ENCODE measurements at places on chromosomes 1 and 21. TPM values are rescaled to one million over a fixed set of nuclear protein-coding genes. Genes with fewer than 3 reads are reported as not detected.

Gene CYYR1
- not detected for total RNA-seq

Gene HFM1
- not detected for total RNA-seq

Gene C4BPA
- not detected for total RNA-seq

DNA sequence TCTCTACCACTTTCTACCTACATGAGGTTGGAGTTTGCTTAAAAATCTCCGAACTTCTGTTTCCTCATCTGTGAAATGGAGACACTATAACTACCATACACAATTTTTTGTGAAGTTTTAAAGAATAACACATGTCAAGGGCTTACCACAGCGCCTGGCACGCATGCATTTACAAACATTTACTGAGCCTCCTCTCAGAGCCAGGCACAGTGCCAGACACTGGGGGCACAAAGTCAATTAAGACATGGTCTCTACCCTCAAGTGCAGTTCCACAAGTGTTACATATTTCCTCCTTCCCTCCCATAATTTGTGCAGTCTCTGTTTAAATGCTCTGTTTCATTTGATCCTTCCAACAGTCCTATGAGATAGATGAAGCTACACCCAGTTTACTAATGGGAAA lies 356.4 kb upstream of the ESRRG start:
- H3K4me1 ChIP-seq = no peaks in the 10 kb centered on the region
- DNase-seq = no peak
- H3K4me3 ChIP-seq = no peak overlapping the region
- H3K36me3 ChIP-seq = no peaks in the 10 kb centered on the region
- no peak overlapping the region for H3K27ac ChIP-seq

DNA sequence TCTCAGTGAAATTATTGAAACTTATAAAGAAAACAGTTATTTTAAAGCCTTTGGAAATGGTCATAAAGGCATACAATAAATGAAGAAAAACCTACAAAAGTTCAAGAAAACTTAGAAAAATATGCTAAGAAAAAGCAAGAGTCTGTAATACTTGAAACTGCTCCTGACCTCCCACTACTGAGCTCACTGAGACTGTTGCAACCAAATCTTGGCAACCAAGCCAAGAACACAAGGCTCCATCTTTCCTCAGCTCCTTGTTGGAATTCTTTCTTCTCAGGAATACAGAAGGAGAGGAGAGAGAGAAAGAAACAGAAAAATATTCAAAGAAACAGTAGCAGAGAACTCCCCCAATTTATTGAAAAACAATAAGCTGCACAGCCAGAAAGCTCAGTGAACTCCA lies 160.5 kb downstream of the RASAL2 start:
- DNase-seq = no peak
- H3K27ac ChIP-seq = no peak overlapping the region
- H3K4me1 ChIP-seq = no peaks in the 10 kb centered on the region
- H3K4me3 ChIP-seq = no peak overlapping the region
- H3K36me3 ChIP-seq = no peaks in the 10 kb centered on the region

DNA sequence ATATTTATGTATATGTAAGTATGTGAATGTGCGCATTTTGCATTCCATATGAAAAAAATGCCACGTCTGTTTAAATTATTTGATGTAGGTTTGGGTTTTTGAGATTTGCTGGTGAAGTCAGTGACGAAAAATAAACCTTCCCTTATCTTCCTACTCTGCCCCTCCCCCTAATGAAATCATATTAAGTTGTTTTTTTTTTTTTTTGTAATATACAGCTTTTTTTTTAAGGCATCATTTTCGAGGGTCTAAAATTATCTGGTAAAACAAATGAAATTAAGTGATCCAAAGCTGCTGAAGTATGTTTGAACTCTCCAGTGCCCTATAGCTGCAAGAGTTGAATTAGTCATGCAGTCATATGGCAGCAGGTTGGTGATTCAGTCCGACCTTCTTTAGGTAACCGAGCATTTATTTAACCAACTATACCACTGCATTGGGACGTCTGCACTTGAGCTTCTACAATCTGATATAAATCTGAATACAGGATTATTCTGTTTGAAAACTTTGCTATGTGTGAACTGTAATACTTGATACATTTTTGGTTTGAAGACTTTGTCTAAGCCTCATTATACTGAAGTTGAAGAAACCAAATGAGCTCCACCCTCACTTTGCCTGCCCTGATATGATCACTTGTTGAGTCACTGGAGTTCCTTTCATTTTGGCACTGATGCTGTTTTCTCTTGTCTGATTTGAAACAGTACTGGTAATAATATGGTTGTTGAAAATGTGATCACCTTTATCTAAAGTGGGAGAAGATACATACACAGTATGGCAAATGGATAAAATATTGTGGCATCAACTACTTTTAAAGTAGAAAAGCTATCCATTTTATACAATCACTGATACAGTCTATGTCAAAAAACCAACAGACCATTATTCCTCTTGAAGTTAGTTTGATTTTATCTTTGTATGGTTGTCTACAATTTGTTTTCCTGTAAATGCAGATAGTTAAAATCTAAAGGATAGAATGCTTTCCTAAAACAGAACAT lies 11.7 kb downstream of the PDIK1L start:
- H3K4me1 ChIP-seq = peaks cover 55% of the 10 kb centered on the region
- H3K27ac ChIP-seq = peak overlapping the region; percentile 32
- peak overlapping the region; percentile 7 for H3K4me3 ChIP-seq
- no peaks in the 10 kb centered on the region for H3K27me3 ChIP-seq

GRCh38 chr21:23245255-23245654 lies 2247.0 kb downstream of the NCAM2 start:
- H3K36me3 ChIP-seq = no peaks in the 10 kb centered on the region
- no peak for DNase-seq
- H3K27me3 ChIP-seq = no peaks in the 10 kb centered on the region
- H3K4me1 ChIP-seq = no peaks in the 10 kb centered on the region

DNA sequence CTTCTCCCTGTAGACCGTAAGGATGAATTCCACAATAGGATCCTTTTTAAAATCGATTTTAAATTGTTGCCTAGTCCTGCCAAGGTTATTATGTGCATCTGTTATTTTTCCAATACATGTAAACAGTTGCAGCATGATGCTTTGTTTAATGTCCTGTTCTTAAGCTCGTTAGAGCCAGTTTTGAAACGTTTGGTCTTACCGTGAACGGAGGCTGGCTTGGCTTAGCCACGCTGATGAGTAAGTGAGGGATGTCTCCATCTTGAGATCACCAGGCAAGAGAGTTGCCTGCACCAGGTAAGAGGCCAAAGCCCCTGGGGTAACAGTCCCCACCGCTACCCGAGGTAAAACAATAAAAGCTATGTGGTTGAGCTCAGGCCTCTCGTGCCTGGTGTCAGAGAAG lies 17.3 kb downstream of the CSTB start:
- no peak for DNase-seq
- H3K27me3 ChIP-seq = no peaks in the 10 kb centered on the region
- peaks cover 2% of the 10 kb centered on the region for H3K36me3 ChIP-seq
- peaks cover 2% of the 10 kb centered on the region for H3K4me1 ChIP-seq
- no peak overlapping the region for H3K27ac ChIP-seq

DNA sequence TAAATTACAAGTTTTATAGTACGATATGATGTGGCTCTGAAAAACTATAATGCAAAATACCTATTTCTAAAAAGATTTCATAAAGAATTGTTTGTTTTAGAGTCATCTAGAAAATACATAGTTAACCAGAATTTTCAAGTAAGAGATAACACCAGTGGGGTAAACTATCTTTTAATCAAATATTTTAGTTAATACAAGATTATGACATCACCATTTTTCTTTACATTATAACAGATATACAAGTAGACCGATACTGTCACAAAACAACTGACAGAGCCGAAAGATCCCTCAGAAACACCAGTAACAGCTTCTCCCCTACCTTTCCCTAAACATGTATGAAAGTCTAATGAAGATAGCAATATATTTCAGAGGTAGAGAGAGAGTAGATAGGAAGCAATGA lies 54.2 kb downstream of the EPS15 start:
- peaks cover 30% of the 10 kb centered on the region for H3K36me3 ChIP-seq
- no peaks in the 10 kb centered on the region for H3K27me3 ChIP-seq
- DNase-seq = no peak
- no peak overlapping the region for H3K4me3 ChIP-seq

- DNase-seq = no peak
- no peak overlapping the region for H3K27ac ChIP-seq
- H3K4me1 ChIP-seq = peaks cover 70% of the 10 kb centered on the region
- peaks cover 38% of the 10 kb centered on the region for H3K36me3 ChIP-seq
- no peaks in the 10 kb centered on the region for H3K27me3 ChIP-seq
Observed at GRCh38 chr1:11738783-11739182, 2.8 kb downstream of the AGTRAP start.

DNA sequence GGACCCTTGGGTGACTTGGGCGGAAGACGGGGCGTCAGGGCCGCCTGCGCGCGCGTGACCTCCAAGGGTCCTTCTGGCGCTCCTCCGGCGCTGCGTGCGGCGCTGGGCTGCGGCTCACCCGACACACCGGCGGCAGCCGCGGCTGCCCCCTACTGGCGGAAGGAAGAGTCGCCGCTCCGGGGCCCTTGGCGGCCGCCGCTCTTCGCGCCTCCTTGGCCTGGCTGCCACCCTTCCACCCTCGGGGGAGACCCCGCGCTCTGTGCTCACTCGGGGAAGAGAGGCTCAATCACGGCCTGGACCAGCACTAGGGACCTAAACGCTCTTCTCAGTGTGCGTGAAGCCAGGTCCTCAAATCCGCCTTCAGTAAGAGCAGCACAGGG lies 89.7 kb downstream of the DMRTA2 start:
- H3K27ac ChIP-seq = no peak overlapping the region
- no peaks in the 10 kb centered on the region for H3K4me1 ChIP-seq
- H3K36me3 ChIP-seq = no peaks in the 10 kb centered on the region
- DNase-seq = peak; percentile 73

DNA sequence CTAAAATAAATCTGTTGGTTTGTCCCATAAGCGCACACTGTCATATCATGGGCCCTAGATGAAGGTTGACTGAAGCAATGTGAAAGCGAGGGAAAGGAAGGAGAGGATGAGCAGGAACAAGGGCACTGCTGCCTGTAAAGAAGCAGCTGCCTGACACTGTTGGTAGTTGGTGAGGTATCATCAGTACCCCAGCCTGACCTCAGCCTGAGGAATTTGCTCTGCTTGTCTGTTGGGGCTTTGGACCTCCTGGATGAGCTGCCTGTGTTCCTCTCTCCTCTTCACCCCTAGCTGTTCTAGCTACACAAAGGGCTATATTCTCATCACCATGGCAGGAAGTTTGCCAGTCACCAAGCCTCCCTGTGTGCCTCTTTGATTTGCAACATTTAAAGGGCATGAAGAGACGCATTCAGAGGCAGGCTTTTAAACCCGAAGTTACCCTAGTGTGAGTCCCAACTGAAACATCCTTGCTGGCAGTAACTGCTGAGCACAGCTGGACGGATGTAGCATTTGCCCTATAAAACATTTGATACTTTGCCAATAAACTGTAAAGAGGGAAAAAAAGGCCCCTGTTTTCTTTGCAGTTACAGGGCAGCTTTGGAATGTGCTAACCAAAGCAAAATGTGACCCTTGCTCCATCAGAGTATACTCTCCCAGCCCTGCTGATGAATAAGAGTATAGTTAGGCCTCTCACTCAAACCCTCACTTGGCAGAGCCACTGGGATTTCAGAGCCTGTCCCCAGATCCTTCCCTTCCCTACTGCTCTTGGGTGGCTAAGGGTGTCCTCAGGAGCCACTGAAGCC lies 22.2 kb upstream of the SPATA6 start:
- no peaks in the 10 kb centered on the region for H3K27me3 ChIP-seq
- H3K36me3 ChIP-seq = no peaks in the 10 kb centered on the region
- H3K4me1 ChIP-seq = peaks cover 4% of the 10 kb centered on the region
- no peak overlapping the region for H3K27ac ChIP-seq

- peaks cover 3% of the 10 kb centered on the region for H3K4me1 ChIP-seq
- peaks cover 5% of the 10 kb centered on the region for H3K27me3 ChIP-seq
- no peak overlapping the region for H3K27ac ChIP-seq
- no peaks in the 10 kb centered on the region for H3K36me3 ChIP-seq
- no peak for DNase-seq
- no peak overlapping the region for H3K4me3 ChIP-seq
Observed at GRCh38 chr1:203915811-203916210, 54.4 kb downstream of the SNRPE start.

DNA sequence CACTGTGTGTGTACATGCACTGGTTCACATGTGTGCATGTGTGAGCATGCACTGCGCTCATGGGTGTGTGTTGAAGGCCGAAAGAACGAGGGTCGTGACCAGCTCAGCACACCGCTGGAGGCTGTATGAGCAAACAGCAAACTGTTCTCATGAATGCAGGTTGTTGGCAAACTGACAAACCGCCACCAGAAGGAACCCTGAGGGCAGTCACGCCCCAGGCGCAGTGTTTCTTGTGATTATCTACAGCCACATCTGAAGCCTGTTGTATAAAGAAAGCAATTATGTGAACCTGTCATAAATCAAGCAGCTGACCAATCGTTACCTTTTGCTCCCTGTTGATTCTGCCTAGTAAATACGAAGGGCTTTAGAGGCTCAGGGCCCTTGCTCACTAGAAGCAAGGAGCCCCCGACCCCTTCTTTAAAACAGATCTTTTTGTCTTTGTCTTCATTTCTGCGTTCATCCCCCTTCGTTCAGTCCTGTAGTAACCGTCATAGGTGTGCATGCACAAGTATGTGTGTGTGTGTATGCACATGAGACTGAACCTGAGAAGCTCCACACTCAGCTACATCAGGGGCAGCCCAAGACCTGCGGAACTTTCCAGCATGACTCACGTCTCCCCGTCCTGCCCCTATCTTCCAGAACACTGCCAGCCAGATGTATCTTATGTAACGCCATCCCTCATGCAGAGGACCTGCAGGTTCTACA lies 16.8 kb upstream of the RIPK4 start:
- no peak for DNase-seq
- peaks cover 64% of the 10 kb centered on the region for H3K27me3 ChIP-seq
- H3K27ac ChIP-seq = no peak overlapping the region
- H3K36me3 ChIP-seq = no peaks in the 10 kb centered on the region

DNA sequence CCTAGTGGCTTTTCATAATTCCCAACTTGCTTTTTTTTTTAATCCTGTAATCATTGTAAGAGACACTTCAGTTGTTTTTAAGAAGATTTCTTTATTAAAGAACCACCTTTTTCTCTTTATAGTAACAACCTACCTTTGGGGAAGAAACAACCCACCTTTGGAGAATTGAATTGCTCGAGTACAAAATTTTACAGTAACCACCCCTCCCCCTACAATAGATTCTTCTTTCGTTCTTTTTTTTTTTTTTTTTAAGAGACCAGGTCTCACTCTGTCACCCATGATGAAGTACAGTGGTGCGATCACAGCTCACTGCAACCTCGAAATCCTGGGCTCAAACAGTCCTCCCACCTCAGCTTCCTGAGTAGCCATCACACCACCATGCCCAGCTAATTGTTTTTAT lies 2.1 kb upstream of the LRRC40 start:
- H3K4me3 ChIP-seq = peak overlapping the region; percentile 96
- peak overlapping the region; percentile 99 for H3K27ac ChIP-seq
- no peak for DNase-seq
- no peaks in the 10 kb centered on the region for H3K27me3 ChIP-seq
- peaks cover 49% of the 10 kb centered on the region for H3K4me1 ChIP-seq
- H3K36me3 ChIP-seq = peaks cover 11% of the 10 kb centered on the region

DNA sequence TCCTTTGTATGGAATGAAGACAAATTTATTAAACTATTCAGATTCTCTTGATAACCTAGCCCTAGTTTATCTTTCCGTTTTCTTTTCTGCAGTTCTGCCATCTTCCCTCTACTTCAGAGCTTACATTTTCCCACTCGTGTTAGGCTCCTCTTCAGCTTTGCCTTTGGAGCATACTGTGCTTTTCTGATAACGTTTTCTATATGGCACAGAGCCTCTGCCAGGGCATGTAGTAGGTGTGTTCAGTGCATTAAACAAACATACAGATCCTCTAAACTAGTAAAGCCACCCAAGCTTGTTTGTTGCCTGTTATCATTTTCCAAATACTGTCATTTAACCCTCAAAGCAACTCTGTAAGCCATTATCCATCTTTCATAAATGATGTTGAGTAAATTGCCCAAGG lies 25.1 kb downstream of the DYRK1A start:
- peaks cover 15% of the 10 kb centered on the region for H3K36me3 ChIP-seq
- H3K4me3 ChIP-seq = no peak overlapping the region
- H3K27me3 ChIP-seq = no peaks in the 10 kb centered on the region
- DNase-seq = no peak

Measured in activated naive CD8-positive, alpha-beta T cell treated with anti-CD3 and anti-CD28 coated beads, Interleukin-2, amount 10 ng/mL, durations not matched to agents 7 days and 5 days (primary cell).